A172 (cell line): ENCODE measurements at places on chromosomes 7 and 10. TPM values are rescaled to one million over a fixed set of nuclear protein-coding genes. Genes with fewer than 3 reads are reported as not detected.

The CPN1 gene
- total RNA-seq, result not detected in 2 replicates

The PNLIPRP1 gene
- total RNA-seq, result not detected in 2 replicates

The TRIM50 gene
- total RNA-seq, result not detected in 2 replicates

The VDAC2 gene
- 354 and 357 TPM in 2 replicates for total RNA-seq

The MET gene
- total RNA-seq, result 118 and 144 TPM in 2 replicates

The AGAP5 gene
- 2.2 and 3.2 TPM in 2 replicates for total RNA-seq

The PLPP4 gene
- total RNA-seq, result 10.5 and 11.7 TPM in 2 replicates

The KCP gene
- total RNA-seq, result 0.21 and 0.26 TPM in 2 replicates

The ACBD7 gene
- total RNA-seq, result 3.7 and 9.3 TPM in 2 replicates

The HMX2 gene
- total RNA-seq, result not detected in 2 replicates

The SLF2 gene
- 42.4 and 50.0 TPM in 2 replicates for total RNA-seq

The NODAL gene
- not detected in 2 replicates for total RNA-seq

The OR2F1 gene
- not detected in 2 replicates for total RNA-seq

The SLC37A3 gene
- 7.6 and 10.8 TPM in 2 replicates for total RNA-seq

The RBM33 gene
- 17.0 and 18.6 TPM in 2 replicates for total RNA-seq
